Sigmoid colon (tissue), 7 donors: ENCODE measurements at places on chromosomes 5 and 9. TPM values are rescaled to one million over a fixed set of nuclear protein-coding genes. Genes with fewer than 3 reads are reported as not detected.

- peak; percentile 94 for DNase-seq
These were observed at the start of the genes AK6, RAD17 and TAF9 for GRCh38 chr5:69369340-69370121. Gene AK6 (minus strand): TSS chr5:69369520. CDS start chr5:69369490, 30 bp downstream. Gene RAD17 (plus strand): TSS chr5:69369818. CDS start chr5:69372209, 2,391 bp downstream. Gene TAF9 (minus strand): TSS chr5:69369520. CDS start chr5:69365737, 3,783 bp downstream.

GRCh38 chr5:103041071-103041676 is 78.8 kb downstream of the GIN1 start:
- DNase-seq: no peak

- peak; percentile 49 for DNase-seq
These were observed 44.6 kb downstream of the PNPLA7 start for GRCh38 chr9:137505421-137506140.

The CMBL gene
- polyA plus RNA-seq: 85.8 TPM

The SPATA31C1 gene
- not detected for polyA plus RNA-seq

The GPR150 gene
- polyA plus RNA-seq: 0.36 TPM

The CDO1 gene
- 6.3 TPM for polyA plus RNA-seq
